Central memory CD8-positive, alpha-beta T cell (primary cell): ENCODE measurements at places on chromosomes 3 and 15.
A peak's percentile ranks its signal among the peaks of the same experiment; 100 is the strongest.

DNA sequence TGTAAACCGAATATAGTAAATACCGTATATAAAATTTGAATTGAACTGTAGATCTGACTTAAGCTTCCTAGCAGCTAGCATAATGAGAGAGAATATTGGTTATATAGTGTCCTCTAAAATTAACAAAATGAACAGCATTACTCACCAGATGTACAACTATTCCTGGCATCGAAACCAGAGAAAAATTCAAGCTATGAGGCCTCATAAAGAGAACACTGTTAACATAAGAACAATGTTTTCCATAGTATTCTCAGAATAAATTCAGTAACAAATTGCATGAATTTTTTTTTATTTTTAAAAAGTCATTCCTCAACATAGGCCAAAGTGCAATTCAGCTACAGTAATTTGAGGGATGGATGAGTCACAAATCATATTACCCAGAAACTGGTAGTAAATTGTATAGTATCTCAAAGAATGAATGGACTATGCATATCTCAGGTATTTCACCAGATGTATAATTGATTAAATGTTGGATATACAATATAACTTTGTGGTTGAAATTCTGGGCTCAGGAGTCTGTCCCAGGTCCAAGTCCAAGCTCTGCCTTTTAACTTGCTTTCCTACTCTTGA lies 5.0 kb downstream of the TMEM207 start:
- H3K4me1 ChIP-seq: peaks cover 6% of the 10 kb centered on the region
- no peak overlapping the region for H3K4me3 ChIP-seq
- no peak for DNase-seq
- H3K27ac ChIP-seq: no peak overlapping the region
- peaks cover 15% of the 10 kb centered on the region for H3K27me3 ChIP-seq
- peaks cover 3% of the 10 kb centered on the region for H3K36me3 ChIP-seq

DNA sequence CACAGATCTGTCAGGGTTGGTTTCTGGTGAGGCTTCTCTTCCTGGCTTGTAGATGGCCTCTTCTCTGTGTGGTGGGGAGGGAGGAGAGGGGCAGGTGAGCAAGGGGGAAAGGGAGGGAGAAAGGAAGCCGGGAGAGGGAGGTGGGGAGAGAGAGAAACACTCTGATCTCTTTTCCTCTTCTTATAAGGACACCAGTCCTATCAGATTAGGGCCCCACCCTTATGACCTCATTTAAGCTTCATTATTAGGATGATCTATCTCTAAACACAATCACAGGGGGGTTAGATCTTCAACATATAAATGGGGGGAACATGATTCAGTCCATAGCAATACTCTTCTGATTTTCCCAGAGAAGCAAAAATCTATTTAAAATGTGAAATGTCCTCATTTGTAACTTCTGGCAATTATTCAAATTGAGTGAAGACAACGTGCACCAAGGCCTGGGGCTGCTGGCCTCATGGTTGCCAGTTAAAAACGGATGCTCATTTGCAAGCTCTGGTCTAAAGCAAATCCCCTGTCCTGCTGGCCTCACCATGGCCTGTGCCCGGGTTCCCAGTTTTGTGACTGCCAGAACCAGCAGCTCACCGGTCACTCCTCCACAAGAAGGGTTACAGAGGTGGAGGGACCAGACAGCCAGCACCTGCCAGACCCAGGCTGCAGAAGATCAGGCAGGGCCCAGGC lies 8.3 kb downstream of the POMGNT2 start:
- DNase-seq: no peak
- no peak overlapping the region for H3K4me3 ChIP-seq
- H3K4me1 ChIP-seq: peaks cover 18% of the 10 kb centered on the region
- H3K27ac ChIP-seq: no peak overlapping the region
- no peaks in the 10 kb centered on the region for H3K27me3 ChIP-seq

DNA sequence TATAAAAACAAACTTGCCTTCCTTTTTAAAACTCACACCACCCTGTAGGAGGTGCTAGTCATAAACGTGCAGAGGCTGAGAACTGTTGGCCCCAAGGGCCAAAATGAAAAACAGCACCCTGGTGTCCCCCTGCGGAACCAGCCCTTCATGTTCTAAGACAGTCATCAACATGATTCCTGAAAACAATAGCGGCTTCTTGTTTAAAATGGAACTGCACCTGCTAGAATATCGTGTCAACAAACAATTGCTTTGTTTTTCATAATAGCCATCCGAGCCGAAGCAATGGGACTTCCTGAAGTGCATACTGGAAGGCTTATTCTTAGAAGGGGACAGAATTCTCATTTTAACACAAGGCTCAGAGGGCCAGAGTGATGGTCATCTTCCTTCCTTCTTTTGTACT lies 43.7 kb downstream of the MECOM start:
- no peak overlapping the region for H3K4me3 ChIP-seq
- H3K27ac ChIP-seq: no peak overlapping the region
- no peaks in the 10 kb centered on the region for H3K36me3 ChIP-seq
- no peaks in the 10 kb centered on the region for H3K4me1 ChIP-seq
- DNase-seq: no peak

- H3K27ac ChIP-seq: no peak overlapping the region
- no peaks in the 10 kb centered on the region for H3K36me3 ChIP-seq
- H3K4me3 ChIP-seq: no peak overlapping the region
- DNase-seq: no peak
- H3K4me1 ChIP-seq: no peaks in the 10 kb centered on the region
Measured at GRCh38 chr3:117495620-117496019, 786.0 kb downstream of the TUSC7 start.

DNA sequence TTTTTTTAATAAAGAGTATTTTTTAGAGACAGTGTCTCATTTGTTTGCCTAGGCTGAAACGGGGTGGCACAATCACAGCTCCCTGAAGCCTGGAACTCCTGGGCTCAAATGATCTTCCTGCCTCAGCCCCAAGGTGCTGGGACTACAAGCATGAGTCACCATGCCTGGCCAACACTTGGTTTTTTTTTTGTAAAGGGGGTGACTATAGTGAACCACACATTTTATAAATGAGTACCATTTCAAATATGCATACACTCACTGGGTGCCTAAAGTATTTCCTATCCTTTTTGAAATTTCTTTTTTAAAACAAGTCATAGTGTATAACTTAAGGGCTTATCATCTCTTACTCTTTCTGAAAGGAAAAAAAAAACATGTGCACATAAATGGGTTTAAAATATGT lies 325.2 kb upstream of the MEIS2 start:
- no peaks in the 10 kb centered on the region for H3K36me3 ChIP-seq
- H3K27ac ChIP-seq: no peak overlapping the region
- DNase-seq: no peak
- no peaks in the 10 kb centered on the region for H3K4me1 ChIP-seq
- no peaks in the 10 kb centered on the region for H3K27me3 ChIP-seq

DNA sequence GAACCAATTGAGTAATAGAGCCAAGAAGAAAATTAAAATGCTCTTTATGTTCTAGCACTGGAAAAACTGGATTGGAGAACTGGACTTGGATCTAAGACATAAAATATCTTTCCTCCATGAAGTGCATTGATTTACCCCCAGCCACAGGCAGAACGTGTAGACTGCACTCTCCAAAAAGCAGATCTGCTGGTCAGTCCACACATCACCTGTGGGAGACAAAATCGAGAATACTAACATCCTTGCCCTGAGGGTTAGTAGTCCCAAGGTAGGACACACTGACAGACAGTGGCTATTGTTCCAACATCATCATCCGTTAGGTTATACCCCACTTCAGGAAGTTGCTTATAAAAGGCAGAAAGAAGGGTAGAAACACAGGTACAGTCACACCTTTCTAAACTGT lies 257.1 kb upstream of the STT3B start:
- DNase-seq: no peak
- H3K36me3 ChIP-seq: peaks cover 2% of the 10 kb centered on the region
- peaks cover 8% of the 10 kb centered on the region for H3K4me1 ChIP-seq
- no peak overlapping the region for H3K4me3 ChIP-seq
- H3K27me3 ChIP-seq: peaks cover 12% of the 10 kb centered on the region

- no peaks in the 10 kb centered on the region for H3K4me1 ChIP-seq
- peaks cover 2% of the 10 kb centered on the region for H3K36me3 ChIP-seq
- H3K27ac ChIP-seq: no peak overlapping the region
- no peak for DNase-seq
- H3K27me3 ChIP-seq: no peaks in the 10 kb centered on the region
- H3K4me3 ChIP-seq: no peak overlapping the region
Measured at GRCh38 chr3:32347343-32348125, 44.1 kb upstream of the CMTM7 start.

DNA sequence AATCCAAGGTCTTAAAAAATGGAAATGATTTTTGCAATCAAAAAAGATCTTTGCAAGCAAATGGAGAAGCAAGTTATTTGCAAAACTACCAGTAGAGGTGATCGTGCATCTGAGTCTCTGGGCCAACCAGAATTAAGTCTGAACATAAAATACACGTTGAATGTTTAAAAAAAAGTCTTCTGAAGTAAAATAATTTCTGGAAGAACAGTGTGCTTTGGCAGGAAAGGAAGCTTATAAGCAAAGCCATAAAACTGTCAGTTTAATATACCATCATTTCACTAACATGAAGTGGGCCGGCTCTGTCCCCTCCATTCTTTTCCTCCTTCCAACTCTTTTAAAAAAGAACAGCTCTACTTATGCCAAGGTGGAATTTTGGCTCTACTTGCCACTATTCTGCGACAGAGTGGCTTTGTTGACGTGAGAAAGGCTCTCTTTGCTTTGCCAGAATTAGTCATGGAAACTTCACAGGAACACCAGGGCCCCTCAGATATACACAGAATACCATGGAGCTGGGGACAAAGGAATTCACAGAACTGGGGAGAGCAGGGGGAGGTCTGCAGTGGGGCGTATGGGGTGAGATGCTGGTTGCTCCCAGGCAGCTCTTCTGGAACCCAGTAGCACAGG lies 29.8 kb downstream of the FSTL1 start:
- peaks cover 24% of the 10 kb centered on the region for H3K4me1 ChIP-seq
- H3K4me3 ChIP-seq: no peak overlapping the region
- no peaks in the 10 kb centered on the region for H3K36me3 ChIP-seq
- no peak overlapping the region for H3K27ac ChIP-seq
- H3K27me3 ChIP-seq: peaks cover 31% of the 10 kb centered on the region

GRCh38 chr3:174440253-174440701 lies 418.9 kb upstream of the NAALADL2 start:
- H3K36me3 ChIP-seq: no peaks in the 10 kb centered on the region
- H3K27ac ChIP-seq: no peak overlapping the region
- H3K27me3 ChIP-seq: peaks cover 12% of the 10 kb centered on the region
- H3K4me3 ChIP-seq: no peak overlapping the region
- H3K4me1 ChIP-seq: peaks cover 5% of the 10 kb centered on the region

DNA sequence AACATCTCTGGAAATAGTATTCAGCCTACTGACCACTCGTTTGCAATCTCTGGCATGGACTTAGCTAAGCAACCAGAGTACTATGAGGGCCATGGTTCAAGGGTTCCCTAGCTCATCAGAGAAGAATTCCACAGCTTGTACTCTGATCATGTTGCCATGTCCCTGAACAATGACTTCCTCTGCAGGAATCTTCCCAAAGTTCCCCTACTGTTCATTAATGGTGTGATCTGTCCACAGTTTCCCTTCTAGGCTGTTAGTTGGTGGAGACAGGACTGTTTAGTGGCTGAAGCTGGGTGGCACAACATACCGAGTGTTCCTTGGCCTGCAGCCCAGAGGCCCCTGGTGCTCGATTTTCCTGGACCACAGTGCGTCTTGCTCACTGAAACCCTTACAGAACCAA lies 44.4 kb upstream of the GALNT15 start:
- H3K36me3 ChIP-seq: no peaks in the 10 kb centered on the region
- H3K4me3 ChIP-seq: no peak overlapping the region
- no peaks in the 10 kb centered on the region for H3K4me1 ChIP-seq
- DNase-seq: no peak

DNA sequence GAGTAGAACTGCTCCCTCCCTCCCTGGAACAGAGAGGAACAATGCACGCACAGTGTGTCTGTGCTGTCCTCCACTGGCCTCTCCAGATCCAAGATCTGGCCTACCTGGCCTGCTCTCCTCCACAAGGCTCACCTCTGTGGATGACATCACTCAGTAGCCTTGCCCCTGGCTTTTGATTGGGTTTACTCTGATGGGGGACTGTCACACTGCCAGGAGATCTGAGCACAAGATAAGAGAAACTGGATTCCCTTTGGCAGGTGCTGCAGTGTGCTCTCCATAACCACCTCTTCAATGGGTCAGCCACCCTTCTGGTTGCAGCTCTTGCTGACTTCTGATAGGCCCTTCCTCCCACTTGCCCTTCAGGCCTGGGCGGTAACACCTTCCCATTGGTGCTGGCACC lies 22.6 kb upstream of the ANO10 start:
- no peak overlapping the region for H3K4me3 ChIP-seq
- peaks cover 51% of the 10 kb centered on the region for H3K27me3 ChIP-seq

DNA sequence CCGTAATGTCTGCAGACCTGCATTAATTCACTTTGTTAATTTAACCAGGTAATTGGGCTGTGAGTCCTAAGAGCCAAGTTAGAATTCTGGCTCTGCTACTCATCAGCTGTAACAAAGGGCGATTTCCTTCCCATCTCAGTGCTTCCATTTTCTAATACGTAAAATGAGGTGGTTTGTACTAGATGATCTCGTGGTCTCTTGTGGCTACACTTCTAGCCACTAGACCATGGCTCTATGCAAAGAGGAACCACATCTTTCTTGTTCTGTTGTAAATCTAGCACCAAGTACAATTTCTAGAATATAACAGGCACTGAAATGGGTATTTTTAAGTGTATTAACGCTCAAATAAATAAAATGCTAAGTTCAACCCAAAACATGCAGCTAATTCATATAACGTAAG lies 174.4 kb upstream of the THBS1 start:
- no peak for DNase-seq
- peaks cover 59% of the 10 kb centered on the region for H3K27me3 ChIP-seq
- no peaks in the 10 kb centered on the region for H3K36me3 ChIP-seq

DNA sequence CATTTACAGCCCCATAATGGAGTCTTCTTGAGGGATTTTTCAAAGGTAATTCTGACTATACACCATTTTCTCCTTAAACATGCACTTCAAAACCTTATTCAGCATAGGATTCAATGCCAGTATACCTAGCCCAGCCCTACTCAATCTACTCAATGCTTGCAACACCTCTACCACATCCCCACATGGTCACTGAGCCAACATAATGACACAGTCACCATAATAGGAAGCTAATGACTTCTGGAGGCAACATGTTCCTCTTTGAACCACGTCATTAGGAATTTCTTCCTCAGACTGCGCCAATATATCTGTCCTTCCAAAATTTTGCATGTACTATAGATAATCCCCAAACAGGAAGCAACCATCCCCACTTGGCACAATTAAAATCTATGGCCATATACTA lies 153.9 kb upstream of the SETMAR start:
- no peak for DNase-seq
- no peaks in the 10 kb centered on the region for H3K36me3 ChIP-seq
- H3K4me3 ChIP-seq: no peak overlapping the region
- H3K27ac ChIP-seq: no peak overlapping the region

GRCh38 chr3:16401273-16401672 lies 112.2 kb downstream of the RFTN1 start:
- H3K36me3 ChIP-seq: peaks cover 9% of the 10 kb centered on the region
- H3K27me3 ChIP-seq: no peaks in the 10 kb centered on the region
- no peak overlapping the region for H3K4me3 ChIP-seq
- peak overlapping the region; percentile 66 for H3K27ac ChIP-seq
- no peak for DNase-seq
